RWPE1 (cell line): ENCODE measurements at places on chromosomes 16 and 17.
A peak's percentile ranks its signal among the peaks of the same experiment; 100 is the strongest.

- DNase-seq = no peak
Measured at GRCh38 chr16:87047221-87048037, 269.8 kb downstream of the C16orf95 start.

DNA sequence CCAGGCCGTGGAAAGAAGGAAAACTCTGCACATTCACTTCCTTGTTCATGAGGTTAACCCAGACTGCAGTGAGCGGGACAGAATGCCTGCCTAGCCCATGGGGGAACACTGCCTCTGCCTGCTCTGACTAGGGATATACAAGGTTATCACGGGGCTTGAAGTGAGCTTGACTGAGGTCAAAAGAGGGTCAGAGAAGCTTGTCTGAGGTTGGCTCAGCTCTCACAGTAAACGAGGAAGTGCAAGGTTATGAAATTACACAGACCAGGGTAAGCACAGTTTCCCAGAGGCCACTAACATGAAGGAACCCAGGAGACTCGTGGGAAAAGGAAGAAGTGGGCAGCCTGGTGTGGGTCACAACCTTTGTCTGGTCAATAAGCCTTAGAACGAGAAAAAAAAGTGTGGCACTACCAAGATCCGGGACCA is 28.7 kb downstream of the HIC1 start:
- no peak for DNase-seq

- DNase-seq = no peak
Measured at GRCh38 chr16:48613061-48613957, 3.3 kb upstream of the N4BP1 start.

GRCh38 chr16:76634847-76635697 is 357.9 kb downstream of the CNTNAP4 start:
- no peak for DNase-seq

DNA sequence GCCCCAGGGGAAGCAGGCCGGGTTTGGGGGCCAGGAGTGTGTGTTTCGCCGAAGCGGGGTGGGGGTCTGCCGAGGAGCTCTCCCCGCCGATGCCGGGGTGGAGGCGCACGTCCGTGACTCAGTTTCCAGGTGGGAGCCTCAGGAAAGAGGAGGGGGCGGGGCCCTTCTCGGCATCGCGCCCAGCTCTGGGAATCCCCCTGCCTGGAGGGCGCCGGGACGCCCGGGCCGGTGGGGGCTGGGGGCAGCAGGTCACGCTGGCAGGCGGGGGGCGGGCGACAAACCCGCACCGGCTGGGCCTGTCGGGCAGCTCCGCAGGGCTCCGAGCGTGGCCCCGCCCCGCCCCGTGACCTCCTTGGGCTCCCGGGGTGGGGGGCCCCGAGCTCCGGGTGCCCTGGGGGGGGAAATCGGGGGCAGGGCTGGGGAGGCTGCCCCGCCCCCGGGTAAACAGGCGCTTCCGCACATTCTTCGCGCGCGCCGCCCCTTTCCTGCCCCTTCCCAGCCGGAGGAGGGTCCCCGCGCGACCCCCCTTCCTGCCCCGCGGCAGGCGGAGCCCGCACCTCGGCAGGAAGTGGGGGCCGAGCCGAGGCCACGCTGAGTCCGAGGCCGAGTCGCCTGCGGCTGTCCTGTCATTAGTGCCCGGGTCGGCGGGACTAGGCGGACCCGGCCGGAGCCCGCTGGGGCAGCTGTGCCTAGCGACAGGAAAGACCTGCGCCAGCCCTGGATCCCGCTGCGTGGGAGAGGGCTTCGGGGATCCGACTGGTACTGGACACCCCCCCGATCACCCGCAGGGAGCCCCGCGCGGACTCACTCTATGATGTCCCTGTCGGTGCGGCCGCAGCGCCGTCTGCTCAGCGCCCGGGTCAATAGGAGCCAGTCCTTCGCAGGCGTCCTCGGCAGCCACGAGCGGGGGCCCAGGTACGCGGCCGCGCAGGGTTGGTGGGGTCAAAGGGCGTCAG is 9.3 kb downstream of the RIPOR1 start:
- DNase-seq = no peak

GRCh38 chr16:80027007-80027965 is 426.7 kb upstream of the MAF start:
- peak; percentile 98 for DNase-seq

GRCh38 chr17:62657145-62657665 is 29.7 kb downstream of the MRC2 start:
- DNase-seq = no peak

DNA sequence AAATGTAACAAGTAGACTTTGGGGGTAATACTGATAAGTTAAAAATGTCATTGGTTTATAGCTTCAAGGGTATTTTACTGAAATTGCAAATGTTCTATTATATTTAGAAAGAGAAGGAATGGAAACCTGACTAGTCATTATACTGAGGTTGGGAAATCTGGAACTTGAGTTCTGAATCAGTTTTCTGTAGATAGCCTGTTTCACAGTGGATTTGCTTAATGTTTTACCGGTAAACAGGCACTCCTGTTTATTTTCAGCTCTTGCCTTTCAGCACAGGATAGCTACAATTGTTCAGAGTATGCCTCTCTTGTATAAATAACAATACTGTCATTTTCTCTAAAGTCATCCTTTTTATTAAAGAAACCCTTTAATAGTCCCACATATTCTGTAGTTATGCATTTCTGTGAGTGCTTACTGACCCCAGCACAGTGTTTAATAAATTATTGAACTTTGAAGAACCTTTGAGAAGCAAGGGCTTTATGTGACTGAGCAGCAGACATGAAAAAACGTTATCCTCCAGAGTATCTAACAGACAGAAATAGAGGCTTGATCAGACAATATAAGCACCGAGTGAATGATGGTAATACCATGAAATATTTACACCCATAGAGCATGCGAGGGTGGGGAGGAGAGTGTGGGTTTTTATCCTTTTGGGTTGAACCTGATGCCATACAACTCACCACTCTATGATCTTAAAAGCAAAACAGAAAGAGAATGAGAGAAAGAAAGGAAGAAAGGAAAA is 58.2 kb downstream of the FTO start:
- DNase-seq = no peak

- DNase-seq = no peak
Measured at GRCh38 chr16:89765292-89765830, 44.0 kb downstream of the ZNF276 start.

DNA sequence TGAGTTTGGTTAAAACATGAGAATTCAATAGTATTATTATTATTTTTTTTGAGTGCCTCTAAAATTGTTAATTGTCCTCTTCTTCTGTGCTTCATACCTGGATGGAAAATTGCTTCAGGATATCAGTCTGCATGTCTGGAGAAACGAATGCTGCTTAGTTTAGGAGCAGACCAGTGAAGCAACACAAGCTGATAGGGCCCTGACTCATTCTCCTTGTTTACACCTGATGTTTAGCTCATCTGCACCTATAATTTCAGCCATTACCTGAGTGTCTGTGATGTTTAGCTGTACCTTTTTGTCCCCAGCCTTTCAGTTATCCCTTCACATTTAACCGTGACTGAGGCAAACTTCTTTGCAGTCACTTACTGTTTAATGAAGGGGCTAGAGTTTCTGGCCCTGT is 14.8 kb downstream of the SNTB2 start:
- no peak for DNase-seq

- no peak for DNase-seq
Measured at GRCh38 chr16:81864646-81865382, 85.7 kb downstream of the PLCG2 start.

- DNase-seq = peak; percentile 54
Measured at GRCh38 chr17:35630530-35631148, 43.5 kb downstream of the AP2B1 start.

DNA sequence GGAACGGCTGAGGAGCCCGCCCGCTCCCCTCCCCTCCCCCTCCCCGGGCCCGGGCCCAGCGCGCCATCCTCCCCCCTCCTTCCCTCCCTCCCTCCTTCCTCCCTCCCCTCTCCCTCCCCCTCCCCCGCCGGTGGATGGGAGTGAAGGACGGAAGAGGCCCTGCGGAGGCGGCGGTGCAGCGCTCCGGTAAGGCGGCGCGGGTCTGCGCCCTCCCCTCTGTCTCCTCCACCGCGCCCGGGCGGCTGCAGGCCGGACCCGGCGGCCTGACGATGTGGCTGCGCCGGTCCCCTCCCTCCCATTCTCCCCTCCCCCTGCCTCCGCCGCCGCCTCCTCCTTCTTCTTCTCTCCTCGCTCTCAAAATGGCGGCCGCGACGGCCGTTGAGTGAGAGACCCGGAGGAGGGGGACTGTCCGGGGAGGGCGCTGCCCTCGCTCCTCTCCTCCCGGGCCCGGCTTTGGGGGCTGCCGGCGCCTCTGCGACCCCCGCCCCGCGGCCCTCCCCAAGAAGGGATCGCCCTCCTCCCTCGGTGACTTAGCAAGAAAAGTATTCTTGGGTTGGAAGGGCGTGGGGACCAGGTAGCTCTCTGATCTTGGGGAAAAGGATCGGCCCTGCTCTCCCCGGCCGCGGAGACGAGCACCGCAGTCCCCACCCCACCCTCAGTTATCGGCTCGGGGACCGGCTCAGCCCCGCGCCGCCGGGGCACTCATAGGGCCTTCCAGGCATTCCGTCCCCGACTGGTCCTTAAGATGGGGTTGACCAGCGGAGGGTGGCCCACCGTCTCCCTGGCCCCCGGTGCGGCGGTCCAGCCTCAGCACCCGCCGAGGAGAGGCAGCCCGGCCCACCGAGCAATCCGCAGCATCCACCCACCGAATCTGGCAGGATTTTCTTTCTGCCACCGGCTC is 617 bp downstream of the PAFAH1B1 start:
- DNase-seq = peak; percentile 80

GRCh38 chr17:4480929-4481898 is 17.5 kb upstream of the SPNS2 start:
- no peak for DNase-seq

DNA sequence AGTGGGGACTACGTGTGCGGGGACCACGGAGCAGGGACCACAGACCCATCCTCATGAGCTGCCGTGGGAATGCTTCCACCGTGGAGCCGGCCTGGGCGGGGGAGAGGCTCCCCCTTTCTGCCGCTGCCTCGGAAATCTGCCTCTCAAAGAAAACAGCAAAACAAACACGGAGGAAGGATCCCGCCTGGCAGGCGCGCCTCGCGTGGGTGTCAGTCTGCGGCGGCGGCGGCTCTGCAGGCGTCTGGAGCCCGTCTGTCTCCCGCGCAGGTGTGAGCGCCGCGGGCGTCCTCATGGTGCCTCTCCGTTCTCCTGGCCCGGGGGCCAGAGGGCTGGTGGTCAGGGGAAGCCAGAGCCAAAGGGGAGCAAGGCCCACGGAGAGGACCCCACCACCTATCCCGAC is 27.5 kb downstream of the GSE1 start:
- DNase-seq = no peak

DNA sequence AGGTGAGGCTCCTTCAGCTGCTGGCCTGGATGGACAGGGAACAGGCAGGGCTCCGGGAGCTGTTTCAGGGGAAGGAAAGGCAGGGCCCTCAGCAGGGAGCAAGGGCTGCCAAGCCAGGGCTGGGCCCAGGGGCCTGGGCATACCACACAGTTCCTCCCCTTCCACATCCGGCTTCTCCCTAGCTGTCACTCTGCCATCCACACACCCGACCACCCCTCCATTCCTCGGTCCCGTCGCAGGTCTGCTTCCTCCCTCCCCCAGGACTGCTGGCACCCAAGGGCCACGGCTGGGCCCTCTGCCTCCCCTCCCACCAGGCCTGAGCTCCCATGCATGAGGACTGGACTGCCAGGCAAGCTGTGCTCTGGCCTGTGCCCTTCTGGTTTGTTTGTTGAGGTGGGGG is 24.0 kb downstream of the CDIP1 start:
- DNase-seq = no peak

- peak; percentile 95 for DNase-seq
Measured at GRCh38 chr17:42428141-42428944, 5.3 kb upstream of the CAVIN1 start.

GRCh38 chr16:1981398-1981836 is at the start of gene NOXO1:
Gene NOXO1 (minus strand): TSS chr16:1981469. CDS start chr16:1981179, 290 bp downstream.
- no peak for DNase-seq

DNA sequence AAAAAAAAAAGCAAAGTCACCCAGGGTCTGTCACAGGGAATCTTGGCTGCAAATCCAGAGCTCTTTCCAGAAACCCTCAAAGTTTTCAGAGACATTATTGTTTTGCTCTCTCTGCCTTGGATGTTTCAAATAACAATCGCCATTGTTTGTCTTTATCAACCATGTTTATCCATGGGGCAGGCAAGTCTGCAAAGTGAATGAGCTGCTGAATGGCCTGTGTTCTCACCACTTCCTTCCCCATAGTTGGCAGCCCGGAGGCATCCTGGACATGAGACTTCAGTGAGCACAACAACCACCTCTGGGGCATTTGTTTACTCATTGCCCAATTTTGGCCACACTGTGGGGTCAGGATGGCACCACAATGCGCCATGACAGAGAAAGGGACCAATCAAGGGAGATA is 53.1 kb upstream of the USP7 start:
- no peak for DNase-seq

- no peak for DNase-seq
Measured at GRCh38 chr17:82615084-82616020, 32.9 kb downstream of the WDR45B start.

DNA sequence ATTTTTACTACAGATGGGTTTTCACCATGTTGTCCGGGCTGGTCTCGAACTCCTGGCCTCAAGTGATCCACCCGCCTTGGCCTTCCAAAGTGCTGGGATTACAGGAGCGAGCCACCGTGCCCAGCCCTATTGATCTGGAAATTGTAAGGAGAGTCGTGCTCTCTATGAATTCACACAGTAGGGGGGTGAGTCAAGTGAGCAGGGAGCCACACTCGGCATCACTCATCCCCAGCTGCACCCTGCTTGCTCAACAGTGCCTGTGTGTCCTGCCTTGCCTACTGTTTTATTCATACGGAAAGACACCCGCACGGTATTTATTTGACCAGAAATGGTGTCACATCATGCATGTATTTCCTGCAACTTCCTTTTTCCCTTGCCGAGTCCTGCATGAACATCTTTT is 157.2 kb upstream of the FOXF1 start:
- peak; percentile 23 for DNase-seq

DNA sequence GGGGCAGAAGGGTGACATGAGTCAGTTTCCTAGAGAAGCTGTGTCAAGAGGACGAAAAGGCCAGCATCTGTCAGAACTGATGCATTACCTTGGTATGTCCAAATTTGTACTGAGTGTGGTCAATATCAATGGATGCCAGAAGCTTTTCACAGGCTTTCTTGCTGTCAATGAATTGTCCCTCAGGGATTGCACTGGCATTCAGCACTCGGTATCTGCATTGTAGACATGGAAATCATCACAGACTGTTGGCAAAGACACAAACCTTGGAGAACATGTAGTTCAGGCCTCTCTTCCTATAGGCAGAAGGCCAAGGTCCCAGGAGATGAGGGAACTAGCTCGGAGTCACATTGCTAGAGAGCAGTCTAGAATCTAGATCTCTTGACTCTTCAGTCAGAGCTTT is 16.6 kb downstream of the MYH3 start:
- no peak for DNase-seq

DNA sequence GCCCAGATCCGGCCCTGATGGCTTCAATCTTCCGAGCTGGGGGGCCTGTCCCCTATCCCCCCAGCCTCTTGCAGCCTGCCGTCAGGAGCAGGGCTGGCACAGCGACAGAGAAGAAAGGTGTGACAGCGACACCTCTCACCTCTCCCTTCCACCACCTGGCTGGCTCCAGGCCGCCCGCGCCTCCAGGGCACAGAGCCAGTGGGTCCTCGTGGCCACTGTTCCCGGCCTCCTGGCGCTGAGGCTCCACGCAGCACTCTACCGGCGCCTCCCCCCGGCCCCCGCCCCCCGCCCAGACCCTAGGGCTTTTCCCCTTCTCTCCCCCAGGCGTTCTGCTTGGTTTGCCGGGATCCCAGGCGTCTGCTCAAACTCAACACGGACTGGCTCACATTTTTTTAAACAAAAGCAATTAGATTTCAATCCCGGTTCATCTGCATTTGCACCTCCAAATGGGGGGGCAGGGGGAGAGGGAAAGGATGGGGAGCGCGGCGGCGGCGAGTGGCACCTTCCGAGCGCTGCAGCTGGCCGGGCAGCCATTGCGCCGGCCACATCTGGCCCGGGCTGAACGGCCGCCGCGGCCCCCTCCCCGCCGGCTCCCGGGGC is 12.8 kb upstream of the CBX8 start:
- no peak for DNase-seq
